ENCODE measurements at places on chromosomes 16 and 17. TPM values are rescaled to one million over a fixed set of nuclear protein-coding genes. Genes with fewer than 3 reads are reported as not detected.

Gene SLC6A2
- 0.64 TPM for total RNA-seq

Gene ACE
- 9.1 TPM for total RNA-seq

Gene CX3CL1
- total RNA-seq, result 58.0 TPM

Gene HSD11B2
- total RNA-seq, result 0.32 TPM

Gene TEX19
- not detected for total RNA-seq

Gene FBXL19
- 9.2 TPM for total RNA-seq

Gene TBX2
- total RNA-seq, result 4.8 TPM

Gene NXPH3
- total RNA-seq, result 7.5 TPM

Gene KRTAP3-3
- total RNA-seq, result not detected

Gene SPATA32
- not detected for total RNA-seq

Gene PERCC1
- not detected for total RNA-seq

Gene MPHOSPH6
- 70.4 TPM for total RNA-seq

Gene PRCD
- 1.5 TPM for total RNA-seq

Gene SNAI3
- total RNA-seq, result 0.96 TPM

Gene FLOT2
- 49.8 TPM for total RNA-seq

Gene TEFM
- total RNA-seq, result 5.1 TPM

Gene ABCC6
- total RNA-seq, result 4.2 TPM

Gene ASPHD1
- total RNA-seq, result not detected

Gene GAS7
- total RNA-seq, result 21.8 TPM

Gene SPATA20
- 52.4 TPM for total RNA-seq

Gene ELAC2
- 76.4 TPM for total RNA-seq

Gene WIPI1
- 65.1 TPM for total RNA-seq

Gene MT1E
- total RNA-seq, result 513 TPM

Gene TK1
- total RNA-seq, result 3.7 TPM

Gene SLFN12
- 12.4 TPM for total RNA-seq

Gene MFSD6L
- 0.59 TPM for total RNA-seq

Gene ABCA10
- total RNA-seq, result 16.1 TPM

Gene P2RX1
- 1.2 TPM for total RNA-seq

Gene TPSG1
- 1.8 TPM for total RNA-seq

Gene CLEC18A
- 1.3 TPM for total RNA-seq

Gene PPP1R27
- not detected for total RNA-seq

Gene SNX20
- total RNA-seq, result 1.3 TPM

Gene SLC2A4
- 32.5 TPM for total RNA-seq

Gene FBXW10B
- total RNA-seq, result 4.9 TPM

Gene KRT20
- not detected for total RNA-seq

Gene KRTAP1-1
- total RNA-seq, result not detected

Gene NPIPA2
- total RNA-seq, result not detected

Gene TPSAB1
- 19.8 TPM for total RNA-seq

Gene IGSF6
- total RNA-seq, result 0.33 TPM

Data from breast epithelium (tissue), 4 donors.